Naive thymus-derived CD8-positive, alpha-beta T cell (primary cell): ENCODE measurements at places on chromosomes 6 and 20.
A peak's percentile ranks its signal among the peaks of the same experiment; 100 is the strongest.

- no peaks in the 10 kb centered on the region for H3K36me3 ChIP-seq
- no peak overlapping the region for H3K27ac ChIP-seq
- no peak overlapping the region for H3K4me3 ChIP-seq
- H3K27me3 ChIP-seq = no peaks in the 10 kb centered on the region
- no peaks in the 10 kb centered on the region for H3K4me1 ChIP-seq
These were observed 518.7 kb upstream of the RNF217 start for GRCh38 chr6:124443541-124443940.

GRCh38 chr6:34000281-34000680 lies 145.6 kb downstream of the GRM4 start:
- no peak overlapping the region for H3K27ac ChIP-seq
- H3K4me1 ChIP-seq = no peaks in the 10 kb centered on the region
- DNase-seq = no peak
- H3K4me3 ChIP-seq = no peak overlapping the region

DNA sequence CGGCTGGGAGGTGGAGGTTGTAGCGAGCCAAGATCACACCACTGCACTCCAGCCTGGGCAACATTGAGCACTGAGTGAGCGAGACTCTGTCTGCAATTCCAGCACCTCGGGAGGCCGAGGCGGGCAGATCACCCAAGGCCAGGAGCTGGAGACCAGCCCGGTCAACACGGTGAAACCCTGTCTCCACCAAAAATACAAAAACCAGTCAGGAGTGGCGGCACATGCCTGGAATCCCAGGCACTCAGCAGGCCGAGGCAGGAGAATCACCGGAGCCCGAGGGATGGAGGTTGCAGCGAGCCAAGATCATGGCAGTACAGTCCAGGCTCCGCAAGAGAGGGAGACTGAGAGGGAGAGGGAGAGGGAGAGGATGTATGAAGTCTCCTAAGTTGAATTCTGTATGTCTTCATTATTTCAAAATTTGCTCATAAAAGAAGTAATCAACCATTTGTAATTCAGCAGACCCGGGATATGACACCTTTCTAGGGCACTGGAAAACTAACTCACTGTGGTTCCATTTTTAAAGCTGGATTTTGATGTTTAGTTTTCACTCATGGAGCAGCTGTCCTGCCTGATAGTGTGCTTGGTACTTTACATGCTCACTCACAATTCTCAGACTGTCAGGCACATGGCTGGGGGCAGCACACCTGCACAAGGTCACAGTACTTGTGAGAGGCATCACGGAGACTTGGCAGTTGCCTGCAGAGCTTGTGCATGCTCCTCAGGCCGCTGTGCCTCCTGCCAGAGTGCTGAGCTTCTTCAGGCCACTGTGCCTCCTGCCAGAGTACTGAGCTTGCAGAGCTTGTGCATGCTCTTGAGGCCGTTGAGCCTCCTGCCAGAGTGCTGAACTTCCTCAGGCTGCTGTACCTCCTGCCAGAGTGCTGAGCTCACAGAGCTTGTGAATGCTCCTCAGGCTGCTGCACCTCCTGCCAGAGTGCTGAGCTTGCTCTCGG lies 106.2 kb downstream of the ERMARD start:
- DNase-seq = no peak
- no peaks in the 10 kb centered on the region for H3K27me3 ChIP-seq
- H3K4me3 ChIP-seq = no peak overlapping the region
- no peak overlapping the region for H3K27ac ChIP-seq

GRCh38 chr20:14142964-14143627 lies 147.8 kb downstream of the MACROD2 start:
- no peaks in the 10 kb centered on the region for H3K36me3 ChIP-seq
- H3K27me3 ChIP-seq = no peaks in the 10 kb centered on the region
- no peaks in the 10 kb centered on the region for H3K4me1 ChIP-seq
- no peak overlapping the region for H3K4me3 ChIP-seq
- DNase-seq = no peak
- no peak overlapping the region for H3K27ac ChIP-seq

GRCh38 chr6:161272635-161273273 lies 1.1 kb downstream of the AGPAT4 start:
- peaks cover 6% of the 10 kb centered on the region for H3K27me3 ChIP-seq
- DNase-seq = no peak
- H3K4me1 ChIP-seq = peaks cover 17% of the 10 kb centered on the region
- H3K27ac ChIP-seq = peak overlapping the region; percentile 98
- peak overlapping the region; percentile 94 for H3K4me3 ChIP-seq
- H3K36me3 ChIP-seq = no peaks in the 10 kb centered on the region

GRCh38 chr6:3619201-3619600 lies 132.3 kb downstream of the PXDC1 start:
- H3K27ac ChIP-seq = no peak overlapping the region
- no peaks in the 10 kb centered on the region for H3K36me3 ChIP-seq
- no peak for DNase-seq
- H3K27me3 ChIP-seq = peaks cover 3% of the 10 kb centered on the region
- H3K4me1 ChIP-seq = peaks cover 11% of the 10 kb centered on the region
- H3K4me3 ChIP-seq = no peak overlapping the region

DNA sequence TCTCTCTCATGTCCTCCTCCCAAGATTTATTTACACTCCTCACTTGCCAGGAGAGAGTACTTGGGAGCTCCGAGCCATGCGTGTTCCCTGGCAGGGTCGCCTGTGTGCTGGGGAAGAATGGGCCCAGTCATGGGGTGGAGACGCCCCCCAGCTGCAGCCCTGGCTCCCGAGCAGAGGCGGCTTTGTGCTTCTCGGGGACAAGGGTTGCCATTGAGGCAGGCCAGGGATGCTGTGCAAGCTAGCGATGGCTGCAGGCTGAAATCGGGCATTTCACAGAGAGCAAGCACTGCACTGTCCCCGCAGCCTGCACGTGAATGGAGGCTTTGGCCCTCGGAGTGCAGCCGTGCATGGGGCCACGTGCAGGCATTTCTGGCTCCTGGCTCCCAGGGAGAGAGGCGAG lies 23.8 kb downstream of the PHACTR3 start:
- no peak overlapping the region for H3K4me3 ChIP-seq
- no peak for DNase-seq
- H3K4me1 ChIP-seq = no peaks in the 10 kb centered on the region
- H3K36me3 ChIP-seq = no peaks in the 10 kb centered on the region
- H3K27me3 ChIP-seq = peaks cover 3% of the 10 kb centered on the region

DNA sequence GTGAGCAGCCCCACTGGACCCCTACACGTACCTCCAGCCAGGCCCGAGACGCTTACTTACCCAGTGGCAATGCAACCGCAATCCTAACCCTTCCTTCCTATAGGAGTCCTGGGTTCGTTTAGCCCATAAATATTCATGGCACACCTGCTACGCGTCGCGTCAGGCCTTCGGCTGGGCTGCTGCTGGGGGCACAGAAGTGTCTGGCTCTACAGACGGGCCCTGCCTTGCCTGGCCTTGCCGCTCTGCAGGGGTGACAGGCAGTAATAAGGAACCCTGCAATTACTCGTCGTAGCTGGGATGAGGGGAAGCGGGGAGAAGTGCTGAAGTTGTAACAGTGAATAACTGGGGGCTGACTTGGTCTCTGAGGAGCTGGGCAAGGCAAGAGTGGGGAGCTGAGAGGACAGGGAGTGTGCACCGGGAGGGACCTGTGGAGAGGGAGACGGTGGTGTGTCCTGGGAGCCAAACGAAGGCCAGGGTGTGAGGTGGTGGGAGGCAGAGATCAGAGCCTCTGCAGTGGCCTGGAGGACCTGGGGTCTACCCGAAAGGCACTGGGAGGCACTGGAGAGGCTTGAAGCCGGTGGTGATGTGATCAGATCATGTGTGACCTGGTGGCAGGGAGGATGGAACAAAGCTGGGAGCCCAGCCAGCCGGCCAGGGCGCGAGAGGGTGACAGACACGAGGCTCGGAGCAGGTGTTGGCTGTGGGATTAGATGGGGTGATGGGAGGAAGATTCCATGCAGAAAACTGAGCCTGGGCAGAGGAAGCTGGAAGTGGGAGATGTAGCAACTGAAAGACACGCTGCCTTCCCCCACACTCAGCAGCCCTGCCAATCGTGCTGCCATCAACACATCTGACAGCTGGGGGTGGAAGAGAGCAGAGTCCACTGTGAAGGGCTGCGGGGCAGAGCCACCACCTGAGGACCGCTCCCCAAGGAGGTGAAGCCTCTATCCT lies 36.4 kb downstream of the PSMG4 start:
- no peak overlapping the region for H3K27ac ChIP-seq
- H3K27me3 ChIP-seq = no peaks in the 10 kb centered on the region
- no peak for DNase-seq
- no peaks in the 10 kb centered on the region for H3K4me1 ChIP-seq
- no peak overlapping the region for H3K4me3 ChIP-seq
- H3K36me3 ChIP-seq = no peaks in the 10 kb centered on the region

DNA sequence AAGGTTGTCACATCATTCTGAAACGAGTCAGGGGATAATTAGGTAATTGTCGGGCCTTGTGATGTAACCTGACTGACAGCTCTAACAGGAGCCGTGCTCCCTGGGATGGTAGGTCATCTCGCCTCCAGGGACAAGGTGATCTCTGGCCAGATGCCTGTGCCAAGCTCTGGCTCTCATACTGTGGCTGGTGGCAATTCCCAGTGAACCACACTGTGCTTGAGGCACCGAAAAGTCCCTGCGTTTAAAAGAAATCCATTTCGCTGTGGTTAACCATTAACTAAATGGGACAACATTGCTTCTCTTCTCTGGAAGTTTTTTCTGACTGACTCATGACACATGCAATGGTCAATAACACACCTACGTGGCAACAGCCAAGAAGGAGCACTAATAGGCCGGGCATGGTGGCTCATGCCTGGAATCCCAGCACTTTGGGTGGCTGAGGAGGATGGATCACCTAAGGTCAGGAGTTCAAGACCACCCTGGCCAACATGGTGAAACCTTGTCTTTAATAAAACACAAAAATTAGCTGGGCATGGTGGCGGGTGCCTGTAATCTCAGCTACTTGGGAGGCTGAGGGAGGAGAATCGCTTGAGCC lies 669.2 kb downstream of the PRKN start:
- H3K27ac ChIP-seq = no peak overlapping the region
- no peaks in the 10 kb centered on the region for H3K4me1 ChIP-seq

DNA sequence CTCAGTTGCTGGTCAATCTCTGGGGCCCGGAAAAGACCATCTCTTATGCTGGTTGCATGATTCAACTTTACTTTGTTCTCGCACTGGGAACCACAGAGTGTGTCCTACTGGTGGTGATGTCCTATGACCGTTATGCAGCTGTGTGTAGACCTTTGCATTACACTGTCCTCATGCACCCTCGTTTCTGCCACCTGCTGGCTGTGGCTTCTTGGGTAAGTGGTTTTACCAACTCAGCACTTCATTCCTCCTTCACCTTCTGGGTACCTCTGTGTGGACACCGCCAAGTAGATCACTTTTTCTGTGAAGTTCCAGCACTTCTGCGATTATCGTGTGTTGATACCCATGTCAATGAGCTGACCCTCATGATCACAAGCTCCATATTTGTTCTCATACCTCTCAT lies 4.3 kb downstream of the OR2J3 start:
- DNase-seq = no peak
- H3K4me1 ChIP-seq = no peaks in the 10 kb centered on the region
- H3K36me3 ChIP-seq = no peaks in the 10 kb centered on the region
- H3K27ac ChIP-seq = no peak overlapping the region
- no peak overlapping the region for H3K4me3 ChIP-seq

DNA sequence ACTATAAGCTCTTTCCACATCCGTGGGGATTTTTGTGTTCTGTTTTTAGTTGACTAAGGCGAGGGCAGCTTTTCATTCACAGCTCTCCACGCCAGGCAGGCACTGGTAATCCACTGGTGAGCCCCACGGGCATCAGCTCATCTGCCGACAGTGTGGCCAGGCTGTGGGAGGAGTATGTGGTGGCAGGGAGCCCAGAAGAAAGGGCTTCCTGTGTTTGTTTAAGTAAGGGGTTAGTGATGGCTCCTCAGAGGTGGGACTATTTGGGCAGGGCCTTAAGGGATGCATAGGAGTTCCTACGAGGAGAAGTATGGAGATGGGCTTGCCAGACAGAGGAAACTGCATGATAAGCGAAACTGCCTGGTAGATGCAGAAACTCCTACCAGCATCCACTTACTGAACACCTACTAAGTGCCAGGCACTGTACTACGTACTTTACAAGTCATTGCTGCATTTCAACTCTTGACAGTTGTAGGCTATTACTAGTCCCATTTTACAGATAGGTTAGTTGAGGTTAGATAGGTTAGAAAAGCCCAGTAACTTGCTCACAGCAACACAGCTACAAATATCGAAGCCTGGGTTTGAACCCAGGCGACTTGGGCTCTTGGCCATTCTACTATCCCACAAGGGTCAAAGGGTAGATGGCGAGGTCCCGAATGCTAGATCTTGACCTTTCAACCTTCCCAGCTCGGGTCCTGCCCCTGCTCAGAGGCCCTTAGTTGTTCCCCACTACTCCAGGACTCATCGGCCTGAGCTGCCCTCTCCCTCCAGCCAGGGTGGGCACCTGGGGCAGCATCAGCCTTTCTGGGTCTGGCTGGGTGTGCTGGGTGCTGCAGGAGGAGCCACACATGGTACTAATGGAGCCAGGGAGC lies 55.1 kb downstream of the CEBPB start:
- no peaks in the 10 kb centered on the region for H3K27me3 ChIP-seq
- no peaks in the 10 kb centered on the region for H3K36me3 ChIP-seq
- no peaks in the 10 kb centered on the region for H3K4me1 ChIP-seq
- H3K4me3 ChIP-seq = no peak overlapping the region
- DNase-seq = no peak

- no peak overlapping the region for H3K27ac ChIP-seq
- no peaks in the 10 kb centered on the region for H3K4me1 ChIP-seq
- H3K36me3 ChIP-seq = no peaks in the 10 kb centered on the region
- H3K4me3 ChIP-seq = no peak overlapping the region
These were observed 160.2 kb downstream of the MRPL14 start for GRCh38 chr6:43966853-43967718.

GRCh38 chr6:156720691-156721685 lies 56.2 kb upstream of the ARID1B start:
- H3K36me3 ChIP-seq = no peaks in the 10 kb centered on the region
- no peaks in the 10 kb centered on the region for H3K27me3 ChIP-seq
- H3K4me1 ChIP-seq = peaks cover 17% of the 10 kb centered on the region
- H3K27ac ChIP-seq = peak overlapping the region; percentile 89
- DNase-seq = no peak

DNA sequence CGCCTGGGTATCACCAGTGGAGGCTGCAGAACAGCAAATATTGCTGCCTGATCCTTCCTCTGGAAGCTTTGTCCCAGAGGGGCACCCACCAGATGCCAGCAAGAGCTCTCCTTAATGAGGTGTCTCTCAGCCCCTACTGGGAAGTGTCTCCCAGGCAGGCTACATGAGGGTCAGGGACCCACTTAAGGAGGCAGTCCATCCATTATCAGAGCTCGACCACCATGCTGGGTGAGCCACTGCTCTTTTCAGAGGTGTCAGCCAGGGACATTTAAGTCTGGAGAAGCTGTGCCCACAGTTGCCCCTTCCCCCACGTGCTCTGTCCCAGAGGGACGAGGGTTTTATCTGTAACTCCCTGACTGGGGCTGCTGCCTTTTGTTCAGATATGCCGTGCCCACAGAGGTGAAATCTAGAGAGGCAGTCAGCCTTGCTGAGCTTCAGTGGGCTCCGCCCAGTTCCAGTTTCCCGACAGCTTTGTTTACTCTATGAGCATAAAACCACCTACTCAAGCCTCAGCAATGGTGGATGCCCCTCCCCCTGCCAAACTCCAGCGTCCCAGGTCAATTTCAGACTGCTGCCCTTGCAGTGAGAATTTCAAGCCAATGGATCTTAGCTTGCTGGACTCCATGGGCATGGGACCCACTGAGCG lies 25.9 kb upstream of the AIG1 start:
- H3K27me3 ChIP-seq = no peaks in the 10 kb centered on the region
- no peak overlapping the region for H3K4me3 ChIP-seq
- DNase-seq = no peak
- no peaks in the 10 kb centered on the region for H3K36me3 ChIP-seq
- no peaks in the 10 kb centered on the region for H3K4me1 ChIP-seq

GRCh38 chr20:58603721-58604120 lies 47.4 kb upstream of the STX16 start:
- H3K4me3 ChIP-seq = no peak overlapping the region
- DNase-seq = no peak
- no peaks in the 10 kb centered on the region for H3K4me1 ChIP-seq
- peaks cover 1% of the 10 kb centered on the region for H3K27me3 ChIP-seq
